ENCODE measurements at places on chromosomes 3 and 15.

- H3K27ac ChIP-seq = no peak overlapping the region
- no peaks in the 10 kb centered on the region for H3K36me3 ChIP-seq
- no peak for DNase-seq
- no peak overlapping the region for H3K4me3 ChIP-seq
- peaks cover 7% of the 10 kb centered on the region for H3K27me3 ChIP-seq
Measured at GRCh38 chr15:33243869-33244268, 49.4 kb upstream of the FMN1 start.

- H3K4me3 ChIP-seq = no peak overlapping the region
- H3K27ac ChIP-seq = no peak overlapping the region
- no peaks in the 10 kb centered on the region for H3K4me1 ChIP-seq
- no peaks in the 10 kb centered on the region for H3K36me3 ChIP-seq
- no peak for DNase-seq
Measured at GRCh38 chr3:118734664-118735063, 300.0 kb downstream of the IGSF11 start.

DNA sequence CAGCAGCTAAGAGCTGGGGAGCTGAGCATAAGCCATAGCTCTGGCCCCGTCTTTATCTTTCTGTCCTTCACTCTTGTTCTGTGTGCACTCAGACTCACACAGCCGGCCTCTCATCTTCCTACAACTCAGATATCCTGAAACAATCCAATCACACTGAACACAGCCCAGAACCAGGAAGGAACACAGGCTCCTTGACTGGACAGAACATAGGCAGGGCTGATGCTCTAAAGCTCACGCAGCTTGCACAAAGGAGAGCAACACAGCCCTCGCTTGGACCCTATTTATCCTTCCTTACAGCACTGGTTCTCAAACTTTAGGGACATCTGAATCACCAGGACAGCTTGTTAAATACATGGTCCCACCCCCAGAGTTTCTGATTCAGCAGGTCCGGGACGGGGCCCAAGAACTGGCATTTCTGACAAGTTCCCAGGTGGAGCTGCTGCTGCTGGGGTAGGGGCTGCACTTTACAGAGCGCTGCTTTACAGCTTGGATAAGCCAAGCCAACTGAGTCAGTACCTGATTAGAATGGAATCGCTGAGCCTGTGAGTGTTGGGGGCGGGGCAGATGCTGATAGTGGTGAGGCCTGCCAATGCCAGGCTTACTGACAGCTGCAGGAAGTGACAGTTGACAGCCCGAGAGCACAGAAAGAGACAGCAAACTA, 65.1 kb downstream of the MRPL46 start:
- no peaks in the 10 kb centered on the region for H3K36me3 ChIP-seq
- no peak overlapping the region for H3K4me3 ChIP-seq
- H3K27ac ChIP-seq = no peak overlapping the region
- H3K4me1 ChIP-seq = peaks cover 4% of the 10 kb centered on the region
- peaks cover 7% of the 10 kb centered on the region for H3K27me3 ChIP-seq

- no peak overlapping the region for H3K27ac ChIP-seq
- H3K4me3 ChIP-seq = no peak overlapping the region
- DNase-seq = peak; percentile 84
- H3K36me3 ChIP-seq = no peaks in the 10 kb centered on the region
- H3K27me3 ChIP-seq = peaks cover 31% of the 10 kb centered on the region
- peaks cover 8% of the 10 kb centered on the region for H3K4me1 ChIP-seq
Measured at GRCh38 chr15:68252925-68253534, 23.5 kb upstream of the CLN6 start.

- no peak for DNase-seq
- H3K27me3 ChIP-seq = no peaks in the 10 kb centered on the region
- no peaks in the 10 kb centered on the region for H3K36me3 ChIP-seq
- H3K4me1 ChIP-seq = no peaks in the 10 kb centered on the region
- H3K4me3 ChIP-seq = no peak overlapping the region
Measured at GRCh38 chr3:175580318-175580717, 721.2 kb downstream of the NAALADL2 start.

GRCh38 chr3:137205394-137206045, 247.7 kb downstream of the IL20RB start:
- DNase-seq = no peak
- H3K36me3 ChIP-seq = no peaks in the 10 kb centered on the region
- no peak overlapping the region for H3K4me3 ChIP-seq
- peaks cover 3% of the 10 kb centered on the region for H3K27me3 ChIP-seq
- H3K27ac ChIP-seq = no peak overlapping the region

DNA sequence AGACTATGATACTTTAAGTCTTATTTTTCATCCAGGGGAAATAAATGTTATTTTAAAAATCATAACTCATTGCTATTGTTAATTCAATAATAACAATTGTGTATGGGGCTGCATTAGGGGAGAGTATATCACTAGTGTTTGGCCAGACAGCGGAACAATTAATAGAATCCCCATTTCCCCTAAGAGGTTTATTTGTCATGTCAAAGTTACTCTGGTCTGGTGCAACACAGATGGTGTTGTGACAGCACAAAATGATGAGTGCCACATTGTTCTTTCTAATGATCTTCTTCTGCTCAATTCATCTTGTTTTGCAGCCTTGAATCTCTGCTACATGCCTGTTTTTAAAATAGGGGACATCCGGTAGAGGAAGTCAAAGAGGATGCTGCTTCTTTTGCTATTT, 351.6 kb downstream of the NSUN3 start:
- H3K36me3 ChIP-seq = no peaks in the 10 kb centered on the region
- no peaks in the 10 kb centered on the region for H3K27me3 ChIP-seq
- no peak overlapping the region for H3K4me3 ChIP-seq
- H3K27ac ChIP-seq = no peak overlapping the region

- no peaks in the 10 kb centered on the region for H3K4me1 ChIP-seq
- H3K27ac ChIP-seq = no peak overlapping the region
- H3K36me3 ChIP-seq = no peaks in the 10 kb centered on the region
- peaks cover 6% of the 10 kb centered on the region for H3K27me3 ChIP-seq
- H3K4me3 ChIP-seq = no peak overlapping the region
- DNase-seq = no peak
Measured at GRCh38 chr15:95479308-95479707, 851.2 kb upstream of the NR2F2 start.

GRCh38 chr3:63724987-63725386, 72.5 kb downstream of the SNTN start:
- H3K27me3 ChIP-seq = no peaks in the 10 kb centered on the region
- H3K4me3 ChIP-seq = no peak overlapping the region
- H3K27ac ChIP-seq = no peak overlapping the region
- DNase-seq = no peak

- peak; percentile 79 for DNase-seq
- H3K27me3 ChIP-seq = peaks cover 25% of the 10 kb centered on the region
- peaks cover 19% of the 10 kb centered on the region for H3K4me1 ChIP-seq
- H3K4me3 ChIP-seq = no peak overlapping the region
- no peak overlapping the region for H3K27ac ChIP-seq
Measured at GRCh38 chr15:66703540-66703941, 1.5 kb downstream of the SMAD6 start.

GRCh38 chr3:193187070-193187722, 53.8 kb upstream of the PLAAT1 start:
- no peak overlapping the region for H3K27ac ChIP-seq
- H3K4me3 ChIP-seq = no peak overlapping the region
- H3K27me3 ChIP-seq = no peaks in the 10 kb centered on the region
- H3K4me1 ChIP-seq = no peaks in the 10 kb centered on the region
- no peak for DNase-seq

- peaks cover 27% of the 10 kb centered on the region for H3K27me3 ChIP-seq
- peak; percentile 84 for DNase-seq
- no peak overlapping the region for H3K27ac ChIP-seq
- no peaks in the 10 kb centered on the region for H3K36me3 ChIP-seq
- H3K4me1 ChIP-seq = peaks cover 10% of the 10 kb centered on the region
- peak overlapping the region; percentile 78 for H3K4me3 ChIP-seq
Measured at GRCh38 chr3:174440741-174441587, 418.2 kb upstream of the NAALADL2 start.

- no peaks in the 10 kb centered on the region for H3K27me3 ChIP-seq
- peak overlapping the region; percentile 92 for H3K27ac ChIP-seq
- peaks cover 36% of the 10 kb centered on the region for H3K36me3 ChIP-seq
- H3K4me1 ChIP-seq = peaks cover 55% of the 10 kb centered on the region
- DNase-seq = no peak
Measured at GRCh38 chr15:74542166-74543042, 1.4 kb downstream of the ARID3B start.

All from activated CD4-positive, alpha-beta T cell treated with anti-CD3 and anti-CD28 coated beads, Interleukin-2, amount 10 ng/mL, durations not matched to agents 24 days and 14 days (primary cell).